ENCODE measurements at places on chromosomes 12 and 14.
A peak's percentile ranks its signal among the peaks of the same experiment; 100 is the strongest.

DNA sequence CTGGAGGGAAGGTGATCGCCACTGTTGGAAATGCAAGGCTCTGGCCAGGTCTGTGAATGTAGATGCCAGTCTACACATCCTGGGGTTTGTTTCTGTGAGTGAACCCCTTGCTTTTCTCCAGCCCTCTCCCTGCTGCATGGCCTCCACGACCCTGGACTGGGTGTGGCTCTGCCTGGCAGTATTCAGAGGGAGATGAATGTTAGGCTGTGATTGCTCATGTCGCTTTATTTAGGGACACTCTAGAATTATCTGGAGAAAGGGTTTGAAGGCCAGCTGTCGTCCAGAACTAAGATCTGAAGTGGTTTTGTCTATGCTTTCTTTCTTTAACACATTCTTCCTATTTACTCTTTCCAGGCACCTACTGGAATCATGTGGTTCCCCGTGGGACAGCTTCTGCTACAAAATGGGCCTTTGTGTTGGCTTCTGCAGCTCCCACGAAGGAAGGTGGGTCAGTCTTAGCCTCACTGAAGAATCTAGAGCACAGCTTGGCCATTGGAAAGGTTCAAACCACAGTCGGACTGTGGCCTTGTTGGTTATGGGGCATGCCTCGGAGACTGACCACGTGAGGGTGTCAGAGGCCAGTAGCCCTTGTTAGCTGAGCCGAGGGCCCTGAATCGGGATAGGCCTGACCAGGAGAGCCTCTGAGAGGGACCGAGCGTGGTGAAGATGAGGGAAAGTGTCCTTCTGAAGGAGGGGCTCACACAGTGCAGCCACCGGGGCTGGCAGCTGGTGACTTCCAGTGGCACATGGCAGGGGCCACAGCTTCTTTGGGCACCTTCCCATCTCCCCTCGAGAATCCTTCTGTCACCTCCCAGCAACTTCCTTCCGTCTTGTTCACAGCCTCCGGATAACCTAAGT, 59.1 kb downstream of the ANKRD9 start:
- DNase-seq = no peak

GRCh38 chr14:54650331-54650958, 83.5 kb downstream of the SAMD4A start:
- DNase-seq = no peak

DNA sequence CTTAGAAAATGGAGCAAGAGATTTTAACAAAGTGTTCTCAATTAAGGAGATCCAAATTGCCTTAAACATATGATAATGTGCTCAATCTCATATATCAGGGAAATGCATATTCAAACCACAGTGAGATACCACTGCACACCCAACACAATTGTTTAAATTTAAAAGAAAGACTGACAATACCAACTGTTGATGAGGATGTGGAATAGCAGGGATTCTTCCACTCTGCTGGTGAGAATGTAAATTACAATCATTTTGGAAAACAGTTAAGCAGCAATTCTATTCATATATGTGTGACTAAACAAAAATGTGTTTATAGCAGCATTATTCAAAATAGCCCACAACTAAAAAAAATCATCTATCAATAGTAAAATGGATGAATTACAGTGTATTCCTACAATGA, 144.2 kb downstream of the KICS2 start:
- DNase-seq = no peak

- no peak for DNase-seq
Measured at GRCh38 chr12:71763677-71764379, 9.2 kb downstream of the RAB21 start.

DNA sequence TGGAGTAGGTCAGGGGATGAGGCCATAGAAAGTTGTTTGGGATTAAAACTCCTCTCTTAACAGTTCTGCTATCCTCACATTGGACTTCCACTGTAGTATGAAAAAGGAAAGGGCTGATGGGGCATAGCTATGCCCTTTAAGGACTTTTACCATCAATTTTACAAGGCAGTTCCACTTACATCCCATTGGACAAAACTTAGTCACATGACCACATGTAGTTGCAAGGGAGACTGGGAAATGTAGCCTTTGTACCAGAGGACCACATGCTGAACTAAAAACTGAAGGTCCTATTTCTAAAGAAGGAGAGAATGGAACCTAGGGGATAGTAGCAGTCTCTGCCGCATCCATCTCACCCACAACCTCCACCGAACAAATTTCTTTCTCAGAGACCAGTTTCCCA, 6.8 kb upstream of the SLC5A8 start:
- no peak for DNase-seq

- no peak for DNase-seq
Measured at GRCh38 chr14:65731933-65732506, 319.5 kb downstream of the FUT8 start.

- DNase-seq = no peak
Measured at GRCh38 chr12:58285551-58285950, 344.2 kb downstream of the ATP23 start.

DNA sequence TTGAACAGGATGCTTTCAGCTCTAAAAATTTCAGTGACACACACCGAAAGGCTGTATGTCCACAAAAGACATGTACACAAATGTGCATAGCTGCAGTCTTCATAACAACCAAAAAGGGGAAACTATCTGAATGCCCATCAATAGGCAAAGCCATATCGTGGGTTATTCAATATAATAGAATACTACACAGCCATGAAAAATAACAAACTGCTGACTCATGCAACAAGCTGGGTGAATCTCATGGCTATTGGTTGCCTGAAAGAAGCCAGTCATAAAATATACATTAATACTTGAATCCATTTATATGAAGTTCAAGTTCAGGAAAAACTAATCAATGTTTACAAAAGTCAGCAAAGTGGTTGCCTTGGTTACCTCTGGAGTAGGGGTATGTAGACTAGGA, 58.4 kb upstream of the RIN3 start:
- DNase-seq = no peak

- no peak for DNase-seq
Measured at GRCh38 chr14:21589317-21589716, 9.4 kb upstream of the OR10G3 start.

DNA sequence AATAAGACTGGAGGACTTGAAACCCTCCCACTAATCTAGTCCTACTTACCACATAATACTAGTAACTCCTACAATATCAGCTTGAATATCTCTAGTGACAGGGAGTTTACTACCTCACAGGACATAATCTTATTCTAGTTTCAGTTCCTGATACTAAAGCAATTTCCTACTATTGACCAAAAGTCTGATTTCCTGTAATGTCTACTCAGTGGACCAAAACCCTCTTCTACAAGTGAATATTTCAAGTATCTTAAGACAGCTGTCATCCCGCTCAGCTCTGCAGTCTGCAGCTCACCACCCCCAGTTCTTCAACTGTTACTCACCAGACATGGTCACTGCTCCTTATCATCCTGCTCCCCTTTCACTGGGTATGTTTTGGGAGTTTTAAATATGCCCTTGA, 70.8 kb upstream of the TMCC3 start:
- no peak for DNase-seq

DNA sequence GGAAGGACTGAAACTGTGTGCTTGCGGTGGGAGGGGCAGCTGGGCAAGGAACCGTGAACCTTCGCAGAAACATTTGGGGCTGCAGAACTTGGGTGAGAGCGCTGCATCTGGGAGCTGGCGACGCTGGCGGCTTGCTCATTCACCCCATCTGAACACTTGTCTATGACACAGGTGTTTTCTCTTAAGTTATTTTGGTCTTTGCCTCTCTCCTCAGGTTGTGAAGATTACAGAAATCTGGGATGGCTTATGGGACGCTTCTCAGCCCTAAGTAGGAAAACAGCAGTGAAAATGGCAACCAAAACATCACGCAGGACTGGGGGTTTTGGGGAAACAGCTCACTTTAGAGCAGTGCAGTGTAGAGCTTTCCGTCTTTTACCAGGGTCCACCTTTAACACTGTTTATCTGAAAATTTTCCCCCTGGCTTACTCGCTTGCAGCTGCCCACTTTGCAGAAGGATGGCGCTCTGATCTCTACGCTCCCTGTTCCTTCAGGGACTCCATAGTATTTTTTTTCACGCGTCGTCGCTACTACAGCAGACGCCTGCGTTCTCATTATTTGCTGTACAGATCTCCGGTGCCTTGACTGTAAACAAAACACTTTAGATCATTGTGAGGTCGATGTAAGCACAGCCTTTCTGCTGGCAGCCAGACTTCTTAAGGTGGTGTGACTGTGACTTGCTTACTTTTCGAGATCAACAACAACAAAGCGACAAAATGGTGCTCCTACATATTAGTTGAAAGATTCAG, 2.7 kb upstream of the CDKN1B start:
- peak; percentile 52 for DNase-seq

DNA sequence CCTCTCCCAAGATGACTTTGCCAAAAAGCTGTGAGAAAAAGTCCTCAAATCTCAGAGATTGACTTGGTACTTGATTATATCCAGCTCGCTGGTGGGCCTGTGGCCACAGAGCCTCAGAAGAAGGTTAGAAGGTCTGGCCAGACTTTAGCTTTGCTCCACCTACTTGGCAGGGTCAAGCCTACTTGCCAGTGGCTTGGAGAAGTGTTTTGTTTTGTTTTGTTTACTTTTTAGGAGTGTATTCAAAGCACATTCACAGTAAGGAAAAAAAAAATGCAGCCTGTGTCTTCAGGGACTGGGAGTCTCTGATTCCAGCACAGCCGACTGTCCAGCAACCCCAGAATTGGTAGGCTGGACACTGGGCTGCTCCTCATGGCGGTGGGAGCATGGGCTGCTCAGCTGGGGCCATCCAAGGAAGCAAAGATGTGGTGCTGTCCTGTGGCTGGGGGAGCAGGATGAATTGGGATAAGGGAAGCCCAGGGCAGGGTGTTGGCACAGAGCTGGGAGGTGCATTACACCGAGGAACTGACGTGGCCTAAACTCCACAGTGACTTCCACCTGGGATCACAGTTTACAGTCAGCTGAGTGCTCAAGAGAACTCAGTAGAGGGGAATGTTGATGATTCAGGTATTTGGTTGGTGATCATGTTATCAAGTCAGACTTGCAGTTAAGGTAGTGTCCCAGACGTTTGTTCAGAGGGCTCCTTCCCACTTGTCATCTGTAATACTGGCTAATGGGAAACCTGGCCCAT, 73.5 kb downstream of the PPP2R5C start:
- DNase-seq = no peak

DNA sequence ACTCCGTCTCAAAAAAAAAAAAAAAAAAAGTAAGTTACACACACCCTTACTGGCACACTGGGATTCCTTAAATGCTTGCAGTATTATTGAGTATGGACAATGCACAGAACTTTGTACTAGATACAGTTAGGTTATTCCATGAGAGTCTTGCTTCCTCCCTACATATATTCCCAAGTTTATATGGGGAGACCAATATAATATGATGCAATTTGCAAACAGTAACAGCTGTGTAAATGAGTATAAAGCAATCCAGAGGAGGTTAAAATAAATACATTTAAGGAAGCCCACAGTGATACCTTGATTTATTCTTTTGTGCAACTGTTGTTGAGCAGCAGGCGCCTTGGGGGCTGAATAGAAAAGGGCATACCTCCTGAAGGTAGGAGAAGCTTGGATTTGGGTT, 26.6 kb downstream of the RASSF3 start:
- DNase-seq = no peak

DNA sequence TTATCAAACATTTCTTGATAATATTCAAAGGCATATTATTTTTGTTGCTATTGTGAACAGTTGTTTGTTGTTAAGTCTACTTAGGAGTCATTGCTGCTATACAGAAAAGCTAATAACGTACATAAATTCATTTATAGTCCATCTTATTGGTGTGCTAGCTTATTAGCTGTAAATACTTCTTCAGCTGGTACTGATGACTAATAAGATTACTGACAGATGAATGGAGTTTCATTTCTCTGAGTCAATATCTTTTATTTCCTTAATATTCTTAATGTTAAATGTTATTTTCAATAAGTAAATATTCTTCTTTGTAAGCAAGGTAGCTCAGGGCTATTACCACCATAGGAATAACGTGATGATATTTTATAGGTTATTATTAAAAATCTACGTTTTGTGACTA, 139.4 kb upstream of the SLCO1C1 start:
- DNase-seq = no peak

GRCh38 chr12:42468341-42468821, 121.2 kb downstream of the PRICKLE1 start:
- DNase-seq = no peak

GRCh38 chr12:119020406-119021360, 39.3 kb downstream of the SRRM4 start:
- DNase-seq = no peak

- no peak for DNase-seq
Measured at GRCh38 chr12:50953047-50953446, 703 bp downstream of the HIGD1C start.

GRCh38 chr12:56020423-56021184, at the start of gene IKZF4:
IKZF4 (plus strand) TSS chr12:56021043; CDS start chr12:56021494, 451 bp downstream.
- DNase-seq = peak; percentile 31

DNA sequence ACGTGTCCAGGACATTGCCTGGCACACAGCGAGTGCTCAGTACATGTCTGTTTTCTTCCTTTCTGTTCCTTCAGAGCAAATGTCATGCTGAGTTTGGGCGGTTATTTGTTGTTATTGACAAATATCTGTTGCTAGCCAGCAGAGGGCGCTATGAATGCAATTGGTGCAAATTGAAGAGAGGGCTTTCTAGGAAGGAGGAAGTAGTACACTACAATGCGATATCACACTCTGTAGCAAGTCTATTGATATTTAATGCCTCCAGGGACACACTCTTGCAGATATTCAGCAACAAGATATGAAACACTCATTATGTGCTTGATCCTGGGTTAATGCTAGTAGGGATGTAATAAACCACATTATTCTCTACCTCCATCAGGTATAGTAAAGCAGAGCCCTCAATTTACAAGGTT, 267.3 kb upstream of the SRRM4 start:
- DNase-seq = no peak

GRCh38 chr14:87111741-87112140, 881.2 kb downstream of the GALC start:
- no peak for DNase-seq

- no peak for DNase-seq
Measured at GRCh38 chr12:46136249-46136648, 132.6 kb downstream of the SLC38A1 start.

- DNase-seq = no peak
Measured at GRCh38 chr12:3184485-3184884, 107.3 kb downstream of the TSPAN9 start.

- DNase-seq = no peak
Measured at GRCh38 chr14:102764220-102764671, 13.0 kb upstream of the TRAF3 start.

- no peak for DNase-seq
Measured at GRCh38 chr12:94596596-94596995, 53.8 kb downstream of the TMCC3 start.

DNA sequence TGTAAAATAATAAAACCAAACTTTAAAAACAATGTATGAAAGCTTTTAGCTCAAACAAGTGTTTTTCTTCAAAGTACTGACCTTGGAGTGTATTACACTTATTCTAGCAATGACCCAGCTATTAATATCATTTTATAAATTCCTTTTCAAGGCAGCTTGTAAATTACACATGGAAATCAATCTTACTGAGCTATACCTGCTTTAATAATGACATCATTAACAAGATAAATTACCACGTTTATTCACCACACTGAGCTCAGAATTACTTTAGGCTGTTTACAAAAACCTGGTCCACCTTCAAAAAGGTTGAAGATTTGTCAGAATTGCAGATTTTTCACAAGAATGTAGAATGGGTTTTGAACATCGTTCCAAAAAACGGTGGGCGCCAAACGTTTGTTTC, 91.7 kb upstream of the RFLNA start:
- no peak for DNase-seq

GRCh38 chr12:33876618-33877017, 145.7 kb upstream of the ALG10 start:
- DNase-seq = no peak
